Caudate nucleus (tissue), 63 donors: ENCODE measurements at places on chromosomes 3 and 15.

- DNase-seq, result no peak
Measured at GRCh38 chr15:35784745-35785144, 238.8 kb upstream of the DPH6 start.

DNA sequence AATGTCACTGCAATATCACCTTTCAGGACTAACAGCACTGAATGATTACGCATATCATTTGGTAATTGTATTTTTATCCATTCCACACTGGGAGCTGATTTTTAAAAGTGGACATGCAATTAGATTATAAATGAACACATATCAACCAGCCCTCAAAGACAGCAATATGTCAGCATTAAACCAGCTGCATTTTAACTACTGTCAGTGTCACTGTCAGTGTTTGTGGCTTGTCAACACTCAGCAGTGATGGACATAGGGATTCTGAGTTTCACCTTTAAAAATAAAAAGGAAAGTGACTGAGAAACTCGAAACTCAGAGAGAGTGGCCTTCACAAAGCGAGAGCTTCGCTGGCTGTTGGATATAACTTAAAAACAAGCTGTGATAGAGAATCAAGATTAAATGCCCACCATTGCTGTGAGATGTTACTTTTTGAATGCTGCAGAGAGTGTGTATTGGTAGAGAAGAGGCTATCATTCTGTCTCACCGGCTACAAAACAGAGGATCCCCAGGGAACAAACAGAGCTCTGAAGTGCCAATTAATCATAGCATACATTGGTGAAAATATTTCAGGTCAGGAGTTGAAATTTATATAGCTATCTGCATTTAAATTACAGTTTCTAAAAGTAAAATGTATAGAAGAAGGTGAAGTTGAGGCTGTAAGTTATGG, 635.8 kb downstream of the SQOR start:
- DNase-seq, result no peak

GRCh38 chr3:141707741-141708203, 30.3 kb upstream of the RNF7 start:
- DNase-seq, result no peak

GRCh38 chr3:67312155-67312554, 314.0 kb downstream of the KBTBD8 start:
- DNase-seq, result no peak

- DNase-seq, result peak; percentile 4
Measured at GRCh38 chr15:48896869-48897814, 19.2 kb downstream of the EID1 start.

DNA sequence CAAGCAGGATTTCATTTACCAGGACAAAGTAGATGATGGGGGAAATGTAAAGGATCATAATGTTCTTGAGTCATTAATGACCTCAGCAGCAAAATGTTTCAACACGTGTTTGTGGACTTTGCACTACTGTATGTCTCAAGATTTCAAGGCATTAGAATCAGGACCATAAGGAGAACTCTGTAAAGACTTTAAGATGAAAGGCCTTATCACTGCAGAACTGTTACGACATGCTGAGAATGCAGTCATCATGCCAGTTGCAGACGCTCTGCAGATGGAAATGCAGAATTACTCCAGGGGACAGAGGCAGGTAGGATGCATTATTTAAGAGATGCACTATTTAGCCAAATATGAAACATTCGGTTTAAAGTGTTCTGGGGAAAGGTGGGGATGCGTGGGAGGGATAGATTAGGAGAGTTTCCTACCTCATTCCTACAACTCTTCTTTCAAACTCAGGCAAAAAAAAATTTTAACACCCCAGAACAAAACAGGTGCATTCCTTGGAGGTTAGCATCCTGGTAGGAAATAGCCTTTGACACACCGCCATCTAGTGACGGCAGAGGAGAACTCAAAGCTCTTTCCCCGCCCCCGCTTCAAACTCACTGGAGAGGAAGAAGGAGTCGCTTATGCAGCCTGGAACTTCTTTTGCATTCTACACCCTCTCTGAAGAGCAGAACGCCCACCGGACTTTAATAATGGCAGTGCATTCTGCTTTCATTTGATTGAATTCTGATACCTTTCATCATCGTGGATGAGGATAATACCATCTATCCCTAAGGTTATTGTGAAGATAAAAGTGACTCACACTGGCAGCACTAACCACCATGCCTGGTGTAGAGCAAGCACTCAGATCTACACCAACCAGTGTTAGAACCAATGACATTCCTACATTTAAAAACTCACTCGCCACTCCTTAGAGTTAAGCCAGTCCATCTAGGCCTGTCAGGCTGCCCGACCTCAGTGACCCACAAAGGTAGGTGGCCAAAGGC, 43.1 kb upstream of the TOPAZ1 start:
- peak; percentile 57 for DNase-seq

DNA sequence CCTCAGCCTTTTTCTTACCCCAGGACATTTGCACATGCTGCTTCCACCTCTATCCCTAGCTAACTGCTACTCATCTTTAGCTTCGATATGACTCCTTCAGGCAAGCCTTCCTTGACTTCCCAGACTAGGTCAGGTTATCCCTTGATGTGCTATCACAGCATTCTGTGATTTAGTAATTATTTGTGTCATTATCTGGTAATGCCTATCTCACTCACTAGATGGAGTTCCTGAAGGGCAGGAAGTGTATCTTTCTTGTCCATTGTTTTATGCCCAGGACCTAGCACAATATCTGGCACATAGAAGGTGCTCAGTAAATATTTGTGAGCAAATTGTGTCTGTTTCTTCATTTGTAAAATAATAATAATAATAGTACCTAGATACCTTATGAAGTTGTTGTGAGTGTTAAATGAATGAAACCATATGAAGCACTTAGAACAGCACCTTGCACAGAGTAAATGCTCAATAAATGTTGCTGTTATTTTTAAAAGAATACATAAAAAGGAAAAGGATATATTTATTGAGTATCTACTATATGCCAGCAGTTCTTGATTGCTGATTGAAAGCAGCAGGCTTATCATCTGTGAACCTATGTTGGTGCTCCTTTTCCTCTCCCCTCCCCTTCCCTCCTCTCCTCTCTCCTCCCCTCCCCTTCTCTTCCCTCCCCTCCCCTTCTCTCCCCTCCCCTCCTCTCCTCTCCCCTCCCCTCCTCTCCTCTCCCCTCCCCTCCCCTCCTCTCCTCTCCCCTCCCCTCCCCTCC, 31.5 kb downstream of the SQOR start:
- DNase-seq, result no peak
